GM04503 (cell line): ENCODE measurements at places on chromosomes 2 and 18.
A peak's percentile ranks its signal among the peaks of the same experiment; 100 is the strongest.

DNA sequence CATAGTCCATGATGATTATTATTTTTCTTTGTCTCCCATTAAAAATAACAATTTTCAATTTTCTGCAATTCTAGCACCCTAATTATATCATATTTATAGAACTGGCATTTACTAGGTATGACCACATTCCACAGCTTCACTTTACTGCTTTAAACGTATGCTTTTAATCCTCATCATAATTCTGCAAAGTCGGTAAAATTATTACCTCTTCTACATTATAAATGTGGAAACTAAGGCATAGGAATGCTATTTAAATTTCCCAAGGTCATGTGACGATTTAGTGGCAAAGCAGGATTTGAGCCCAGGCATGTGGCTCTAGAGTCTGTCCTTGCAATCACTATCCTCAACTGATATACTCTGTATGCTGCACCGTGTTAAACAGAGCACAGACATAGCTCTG lies 866.4 kb downstream of the EPHA4 start:
- DNase-seq = no peak

DNA sequence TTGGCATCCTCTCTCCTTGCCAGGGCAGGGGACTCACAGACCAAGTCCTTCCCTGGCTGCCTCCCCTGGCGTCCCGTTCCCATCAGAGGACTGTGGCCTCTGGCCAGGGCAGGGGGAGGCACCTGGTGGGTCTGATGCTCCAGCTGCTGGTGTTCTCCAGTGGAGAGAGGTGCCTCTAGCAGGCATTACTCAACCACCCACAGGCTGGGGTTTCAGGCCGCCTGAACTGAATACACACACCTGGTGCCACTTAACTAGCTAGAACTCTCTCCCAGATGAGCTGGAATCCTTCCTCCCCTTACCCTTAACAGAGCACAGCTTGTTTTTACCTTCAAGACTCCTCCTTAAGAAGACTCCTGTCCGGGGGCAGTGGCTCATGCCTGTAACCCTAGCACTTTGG lies 37.7 kb upstream of the CNGA3 start:
- DNase-seq = no peak

GRCh38 chr2:6148882-6149281 lies 456.7 kb downstream of the SOX11 start:
- DNase-seq = no peak

DNA sequence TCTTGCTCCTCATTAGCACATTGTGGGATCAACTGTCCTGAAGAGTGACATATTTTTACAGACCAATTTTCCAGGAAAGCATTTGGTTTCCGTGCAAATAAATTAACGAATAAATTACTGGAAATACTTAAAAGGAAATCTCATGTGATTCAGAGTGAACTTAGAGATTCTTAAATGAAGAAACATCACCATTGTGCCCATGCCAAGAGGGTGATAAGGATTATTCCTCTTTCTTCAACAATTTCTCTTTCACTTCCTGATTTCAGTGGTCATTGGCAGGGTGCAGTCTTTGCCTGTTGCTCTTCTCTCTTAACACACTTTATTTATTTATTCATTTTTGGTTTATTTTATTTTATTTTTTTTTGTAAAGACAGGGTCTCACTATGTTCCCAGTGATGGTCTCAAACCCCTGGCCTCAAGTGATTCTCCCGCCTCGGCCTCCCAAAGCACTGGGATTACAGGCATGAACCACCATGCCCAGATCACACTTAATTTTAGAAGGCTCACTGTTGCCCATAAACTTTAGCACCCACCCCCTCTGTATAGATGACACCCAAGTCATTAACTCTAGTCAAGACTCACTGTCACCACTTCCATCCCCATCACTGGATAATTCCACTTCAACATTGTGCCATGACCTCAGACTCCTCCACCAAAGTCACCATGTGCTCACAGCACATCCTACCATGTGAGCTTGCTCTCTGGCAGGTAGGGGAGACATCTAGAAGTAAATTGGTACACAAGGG lies 92.6 kb upstream of the CERS6 start:
- no peak for DNase-seq

DNA sequence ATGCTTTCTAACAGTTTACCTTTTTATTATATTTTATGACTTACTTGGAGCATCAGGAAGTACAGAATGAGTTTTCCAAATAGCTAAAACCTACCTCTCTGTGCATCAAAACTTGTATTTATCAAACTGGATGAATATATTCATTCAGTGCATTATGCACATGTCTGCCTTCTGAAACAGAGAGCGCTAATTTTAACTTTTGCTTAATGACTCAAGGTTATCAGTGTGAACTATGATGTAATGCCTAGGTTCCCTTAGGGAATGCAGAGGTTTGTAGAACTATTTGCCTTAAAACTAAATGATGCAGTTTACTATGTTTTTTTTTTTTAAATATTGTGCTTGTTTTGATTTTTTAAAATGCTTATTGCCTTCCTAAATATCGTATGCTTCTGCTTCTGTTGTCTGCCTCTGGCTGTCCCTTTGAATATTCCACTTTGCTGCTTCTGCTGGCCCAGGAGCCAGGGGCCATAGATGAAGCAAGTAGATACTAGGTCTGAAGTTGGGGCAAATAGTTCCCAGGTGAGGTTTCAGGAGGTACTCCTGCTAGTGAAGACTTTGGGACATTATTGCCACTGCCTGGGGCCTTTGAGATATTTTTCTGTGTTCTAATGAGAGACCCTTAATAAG lies 16.5 kb downstream of the TMEM178A start:
- DNase-seq = no peak

- no peak for DNase-seq
Measured at GRCh38 chr2:205857520-205858237, 175.4 kb downstream of the NRP2 start.

GRCh38 chr2:186060744-186061440 lies 322.3 kb downstream of the FSIP2 start:
- no peak for DNase-seq

GRCh38 chr2:60707750-60708371 lies 48.2 kb upstream of the PAPOLG start:
- no peak for DNase-seq

DNA sequence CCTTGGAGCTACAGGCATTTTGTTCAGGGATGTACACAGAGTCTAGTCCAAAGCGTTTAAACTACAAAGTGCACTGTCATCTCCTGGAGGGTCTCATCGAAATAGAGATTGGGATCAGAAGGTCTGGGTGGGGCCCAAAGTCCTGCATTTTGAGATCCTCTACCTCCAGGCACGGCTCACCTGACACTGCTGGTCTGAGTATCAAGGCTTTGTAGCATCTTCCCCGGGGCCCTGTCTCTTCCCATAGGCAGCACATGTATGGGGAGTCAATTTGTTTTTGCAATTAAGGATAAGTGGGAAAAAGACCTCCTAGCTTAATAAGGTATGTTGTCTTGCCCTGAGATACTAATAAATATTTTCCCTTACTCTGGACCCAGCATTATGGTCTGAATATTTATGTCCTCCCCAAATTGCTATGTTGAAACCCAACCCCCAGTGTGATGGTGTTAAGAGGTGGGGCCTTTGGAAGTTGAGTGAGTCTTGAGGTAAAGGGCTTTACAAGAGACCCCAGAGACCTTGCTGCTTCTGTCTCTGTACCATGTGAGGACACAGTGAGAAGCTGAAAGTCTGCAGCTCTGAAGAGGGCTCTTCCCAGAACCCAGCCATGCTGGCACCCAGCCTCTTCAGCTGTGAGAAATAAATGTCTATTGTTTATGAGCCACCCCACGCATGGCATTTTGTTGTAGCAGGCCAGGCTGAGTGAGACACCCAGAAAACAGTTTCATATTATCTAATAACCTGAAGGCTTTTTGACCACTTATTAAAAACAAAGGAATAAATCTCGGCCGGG lies 258.7 kb upstream of the HS6ST1 start:
- DNase-seq = no peak

GRCh38 chr18:9775178-9775577 lies 67.1 kb downstream of the RAB31 start:
- peak; percentile 48 for DNase-seq
